Left ventricle myocardium superior (tissue), 1 donor: ENCODE measurements at places on chromosomes 2 and 18. TPM values are rescaled to one million over a fixed set of nuclear protein-coding genes. Genes with fewer than 3 reads are reported as not detected.

The CNOT11 gene
- 37.4 TPM for total RNA-seq

The SS18 gene
- total RNA-seq = 30.3 TPM

The SIX3 gene
- total RNA-seq = not detected

The MBOAT2 gene
- 15.5 TPM for total RNA-seq

The METTL4 gene
- total RNA-seq = 5.9 TPM

The RNF144A gene
- total RNA-seq = 15.6 TPM

The IL1F10 gene
- not detected for total RNA-seq

The CSRNP3 gene
- total RNA-seq = 4.2 TPM

The CFAP65 gene
- total RNA-seq = not detected

The GMPPA gene
- total RNA-seq = 21.6 TPM

The ATP6V1B1 gene
- total RNA-seq = not detected

The FBXO48 gene
- total RNA-seq = 0.92 TPM

The PHLPP1 gene
- 5.9 TPM for total RNA-seq

The RAB27B gene
- 0.10 TPM for total RNA-seq

The VIT gene
- 13.3 TPM for total RNA-seq

The CCDC68 gene
- 3.3 TPM for total RNA-seq

The NTSR2 gene
- total RNA-seq = not detected

The HOXD10 gene
- total RNA-seq = not detected

The GAD1 gene
- not detected for total RNA-seq

The SCYGR7 gene
- not detected for total RNA-seq

The MFSD2B gene
- not detected for total RNA-seq

The ZNF532 gene
- 64.2 TPM for total RNA-seq

The VAMP8 gene
- total RNA-seq = 17.1 TPM

The ITM2C gene
- total RNA-seq = 28.8 TPM

The DOK6 gene
- total RNA-seq = 15.5 TPM

The COL6A3 gene
- 59.5 TPM for total RNA-seq

The FAM237A gene
- total RNA-seq = 2.0 TPM

The DNAJC5G gene
- 2.1 TPM for total RNA-seq
